ENCODE measurements at places on chromosomes 3 and 15. TPM values are rescaled to one million over a fixed set of nuclear protein-coding genes. Genes with fewer than 3 reads are reported as not detected.

DNA sequence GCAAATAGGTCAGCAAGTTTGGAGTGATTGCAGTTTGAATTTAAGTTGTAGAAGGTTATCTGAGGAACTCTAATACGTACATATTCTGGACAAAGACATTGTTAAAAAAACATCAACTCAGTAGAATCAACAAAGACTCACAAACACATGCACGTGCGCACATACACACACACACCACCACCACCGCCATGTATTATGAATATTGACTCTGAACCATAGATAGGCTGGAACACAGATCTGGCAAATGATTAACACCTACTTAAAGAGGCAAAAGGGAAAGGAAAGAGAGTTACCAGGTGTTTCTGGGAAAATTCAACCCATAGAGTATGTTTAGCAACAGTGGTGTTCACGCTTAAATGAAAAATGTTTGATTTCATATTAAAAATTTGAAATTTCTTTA is 334.2 kb upstream of the ALCAM start:
- no peak for DNase-seq

GRCh38 chr3:151707216-151707615 is 26.5 kb upstream of the AADACL2 start:
- no peak for DNase-seq

- no peak for DNase-seq
Observed at GRCh38 chr15:43919540-43920253, 92.9 kb downstream of the WDR76 start.

GRCh38 chr3:144039661-144040060 is 68.0 kb downstream of the DIPK2A start:
- DNase-seq = no peak

GRCh38 chr3:124939661-124940060 is 5.1 kb upstream of the MUC13 start:
- DNase-seq = no peak

- DNase-seq = no peak
Observed at GRCh38 chr3:31187380-31187779, 292.9 kb upstream of the GADL1 start.

GRCh38 chr15:65638681-65639089 is 16.9 kb downstream of the SLC24A1 start:
- DNase-seq = peak; percentile 87

- no peak for DNase-seq
Observed at GRCh38 chr3:155631323-155632019, 113.4 kb downstream of the PLCH1 start.

DNA sequence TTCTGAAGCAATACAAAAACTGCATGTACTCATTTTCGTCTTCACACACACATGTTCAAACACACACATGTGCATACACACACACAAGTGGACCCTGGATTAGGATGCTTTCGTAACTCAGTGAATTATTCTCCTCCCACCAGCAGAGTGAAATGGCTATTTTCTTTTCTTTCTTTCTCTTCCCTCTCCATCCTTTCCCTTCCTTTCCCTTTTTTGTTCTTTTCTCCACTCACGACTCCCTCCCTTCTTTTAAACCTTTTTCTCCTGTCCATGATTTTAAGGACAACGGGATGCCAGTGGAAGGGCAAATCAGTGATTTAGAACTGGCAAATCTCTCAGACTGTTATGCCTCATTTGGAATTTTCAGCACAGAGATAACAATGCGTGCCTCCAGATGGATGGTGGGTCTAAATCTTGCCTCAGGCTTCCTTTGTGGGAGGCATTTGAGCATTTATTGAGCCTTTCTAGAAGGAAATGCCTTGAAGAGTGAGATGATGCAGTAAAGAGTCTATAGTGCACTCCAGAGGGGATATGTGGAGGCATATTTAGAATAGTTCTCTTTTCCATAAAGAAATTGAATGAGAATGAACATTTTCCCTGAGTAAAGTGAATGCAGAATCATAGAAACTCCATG is 130.4 kb upstream of the SLC7A14 start:
- DNase-seq = no peak

DNA sequence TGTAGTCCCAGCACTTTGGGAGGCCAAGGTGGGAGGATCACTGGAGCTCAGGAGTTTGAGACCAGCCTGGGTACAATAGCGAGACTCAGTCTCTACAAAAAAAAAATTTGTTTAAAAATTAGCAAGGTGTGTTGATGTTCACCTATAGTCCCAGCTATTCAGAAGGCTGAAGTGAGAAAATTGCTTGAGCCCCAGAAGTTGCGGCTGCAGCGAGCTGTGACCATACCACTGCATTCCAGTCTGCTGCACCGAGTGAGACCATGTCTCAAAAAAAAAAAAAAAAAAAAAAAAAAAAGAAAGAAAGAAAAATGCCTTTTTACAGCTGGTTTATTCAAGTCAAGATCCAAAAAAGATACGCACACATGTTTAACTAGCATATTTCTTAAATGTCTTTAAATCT is 17.0 kb upstream of the MUC20 start:
- no peak for DNase-seq

DNA sequence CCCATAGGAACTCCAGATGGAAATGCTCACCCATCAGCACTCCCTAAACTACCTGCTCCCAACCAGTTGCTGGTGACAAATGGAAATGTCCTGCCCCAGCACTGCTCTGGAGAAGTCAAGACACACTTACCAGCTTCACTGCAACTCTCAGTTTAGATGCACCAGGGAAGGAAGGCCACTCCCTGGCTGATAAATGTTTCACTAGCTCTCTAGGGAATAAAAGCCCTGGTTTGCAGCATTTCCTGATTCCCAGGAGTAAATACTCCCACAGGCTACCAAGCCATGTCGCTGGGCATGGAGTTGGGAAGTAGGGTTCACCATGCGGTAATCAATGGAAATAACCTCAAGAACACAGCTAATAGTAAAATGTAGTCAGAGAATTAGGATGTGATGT is 112.0 kb upstream of the NEO1 start:
- no peak for DNase-seq

GRCh38 chr3:4850928-4851265 is 128.3 kb upstream of the BHLHE40 start:
- DNase-seq = no peak

DNA sequence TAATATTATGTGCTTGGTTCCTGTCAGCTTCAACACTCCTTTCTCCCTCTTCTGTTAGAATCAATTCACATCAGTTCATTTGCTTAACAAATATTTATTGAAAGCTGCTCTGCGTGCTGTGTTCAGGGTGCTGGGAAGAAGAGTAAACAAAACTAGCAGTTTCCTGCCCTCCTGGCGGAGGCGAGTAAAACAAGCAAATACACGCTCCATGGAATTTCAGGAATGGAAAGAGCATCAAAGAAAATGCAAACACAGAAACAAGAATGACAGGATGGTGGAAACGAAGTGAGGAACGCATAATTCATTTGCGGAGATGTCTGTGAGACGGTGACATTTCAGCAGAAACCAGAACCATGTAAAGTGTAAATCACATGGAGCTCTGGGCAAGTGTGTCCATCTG is 49.4 kb upstream of the SPTSSB start:
- DNase-seq = no peak

DNA sequence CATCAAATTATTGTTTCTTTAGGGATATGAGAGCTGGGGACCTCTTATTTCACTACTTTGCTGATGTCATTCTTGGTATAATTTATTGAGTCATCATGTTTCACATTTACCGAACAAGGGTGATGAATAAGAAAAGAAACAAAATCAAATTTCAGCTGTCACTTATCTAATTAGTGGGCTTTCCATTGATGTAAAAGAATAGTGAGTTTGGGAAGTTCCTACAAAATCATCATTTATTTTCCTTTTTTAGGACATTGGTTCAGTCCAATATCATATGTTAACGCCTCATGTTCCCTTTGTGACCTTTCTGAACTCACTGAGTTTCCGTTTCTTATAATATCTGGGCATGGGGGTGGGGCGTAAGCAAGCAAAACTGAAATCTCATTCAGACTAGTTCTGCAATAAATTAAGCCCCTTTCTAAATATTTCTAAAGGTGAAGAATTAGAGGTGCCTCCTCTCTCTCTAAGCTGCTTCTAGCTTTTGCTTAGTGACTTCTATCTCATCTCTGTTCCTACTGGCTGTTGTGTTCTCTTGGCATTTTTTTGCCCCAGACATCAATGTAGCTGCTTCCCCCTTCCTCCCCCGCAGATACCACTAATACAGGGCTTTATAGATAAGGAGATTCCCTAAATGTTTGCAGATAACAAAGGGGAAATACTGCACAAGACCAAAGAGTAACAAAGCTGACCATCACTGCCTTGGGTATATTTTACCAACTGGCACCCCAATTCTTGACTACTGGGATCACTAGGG is 238.0 kb upstream of the CTNNB1 start:
- DNase-seq = no peak

- DNase-seq = no peak
Observed at GRCh38 chr3:24952388-24952787, 457.7 kb upstream of the THRB start.

DNA sequence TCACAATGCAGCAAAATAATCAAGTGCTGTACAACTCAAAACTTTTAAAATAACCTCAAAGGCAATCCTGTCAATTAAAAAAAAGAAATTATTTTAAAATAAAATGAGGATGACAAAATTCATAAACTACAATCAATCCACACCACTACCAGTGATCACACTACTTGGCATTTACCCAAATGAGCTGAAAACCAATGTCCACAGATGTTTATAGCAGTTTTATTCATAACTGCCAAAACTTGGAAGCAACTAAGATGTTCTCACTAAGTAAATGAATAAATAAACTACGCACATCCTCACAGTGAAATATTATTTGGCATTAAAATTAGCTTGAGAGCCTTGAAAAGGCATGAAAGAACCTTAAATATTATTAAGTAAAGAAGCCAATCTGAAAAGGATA is 121.3 kb downstream of the STAG1 start:
- DNase-seq = no peak

- DNase-seq = peak; percentile 17
Observed at GRCh38 chr3:80051602-80051962, 283.8 kb upstream of the ROBO1 start.

PLA2G4E gene
- not detected for total RNA-seq

SI gene
- total RNA-seq = not detected

RNF123 gene
- total RNA-seq = 33.5 TPM

KLHL6 gene
- total RNA-seq = 0.13 TPM

OR5K1 gene
- not detected for total RNA-seq

IL16 gene
- 6.4 TPM for total RNA-seq

VWA5B2 gene
- total RNA-seq = not detected

PRTG gene
- 16.4 TPM for total RNA-seq

All from SK-MEL-5 (cell line).